Regular cardiac myocyte (primary cell): ENCODE measurements at places on chromosomes 16 and 17. TPM values are rescaled to one million over a fixed set of nuclear protein-coding genes. Genes with fewer than 3 reads are reported as not detected.

UBE2I gene
- 45.4 and 62.9 TPM in 2 replicates for total RNA-seq

PRKCB gene
- not detected in 2 replicates for total RNA-seq

CSH1 gene
- not detected in 2 replicates for total RNA-seq

SMIM22 gene
- not detected in 2 replicates for total RNA-seq

ACADVL gene
- total RNA-seq, result 261 and 425 TPM in 2 replicates

ZFP3 gene
- 1.7 and 2.0 TPM in 2 replicates for total RNA-seq

HNF1B gene
- total RNA-seq, result under 0.01 and 0.19 TPM in 2 replicates

SYT17 gene
- under 0.01 TPM in 2 replicates for total RNA-seq

ARSG gene
- 2.9 and 5.9 TPM in 2 replicates for total RNA-seq

TUBG2 gene
- 4.8 and 11.6 TPM in 2 replicates for total RNA-seq

UBFD1 gene
- total RNA-seq, result 153 and 186 TPM in 2 replicates

MYBBP1A gene
- total RNA-seq, result 49.3 and 84.7 TPM in 2 replicates

NT5M gene
- 0.96 and 2.5 TPM in 2 replicates for total RNA-seq

MYCBPAP gene
- 0.77 and 2.3 TPM in 2 replicates for total RNA-seq

STH gene
- total RNA-seq, result not detected in 2 replicates

GCGR gene
- not detected in 2 replicates for total RNA-seq

SNN gene
- total RNA-seq, result 9.2 and 15.5 TPM in 2 replicates

TBC1D3D gene
- not detected in 2 replicates for total RNA-seq

STXBP4 gene
- total RNA-seq, result 10.2 and 13.5 TPM in 2 replicates

SULT1A4 gene
- total RNA-seq, result 1.7 and 2.3 TPM in 2 replicates

HBQ1 gene
- 0.19 TPM in 1 of 2 replicates, not detected in the other for total RNA-seq

KRT31 gene
- not detected in 2 replicates for total RNA-seq

ATF7IP2 gene
- total RNA-seq, result 1.2 and 3.7 TPM in 2 replicates

KRTAP1-1 gene
- total RNA-seq, result under 0.01 TPM in 1 of 2 replicates, not detected in the other
